ENCODE measurements at places on chromosomes 1 and 21. TPM values are rescaled to one million over a fixed set of nuclear protein-coding genes. Genes with fewer than 3 reads are reported as not detected.

Gene MNDA
- polyA plus RNA-seq = 23.3 TPM

Gene PTGFR
- 0.32 TPM for polyA plus RNA-seq

Gene NUP210L
- not detected for polyA plus RNA-seq

Gene FALEC
- polyA plus RNA-seq = 0.29 TPM

Gene PDZK1IP1
- 8.3 TPM for polyA plus RNA-seq

GRCh38 chr1:28401760-28402159 is 32.2 kb downstream of the PHACTR4 start:
- no peak for DNase-seq

GRCh38 chr1:44100183-44100868 is 18.3 kb upstream of the KLF17 start:
- DNase-seq = no peak

GRCh38 chr1:153630384-153630783 is 2.1 kb downstream of the S100A1 start:
- DNase-seq = no peak

- DNase-seq = no peak
Measured at GRCh38 chr1:209064850-209065706, 518.4 kb upstream of the CAMK1G start.

DNA sequence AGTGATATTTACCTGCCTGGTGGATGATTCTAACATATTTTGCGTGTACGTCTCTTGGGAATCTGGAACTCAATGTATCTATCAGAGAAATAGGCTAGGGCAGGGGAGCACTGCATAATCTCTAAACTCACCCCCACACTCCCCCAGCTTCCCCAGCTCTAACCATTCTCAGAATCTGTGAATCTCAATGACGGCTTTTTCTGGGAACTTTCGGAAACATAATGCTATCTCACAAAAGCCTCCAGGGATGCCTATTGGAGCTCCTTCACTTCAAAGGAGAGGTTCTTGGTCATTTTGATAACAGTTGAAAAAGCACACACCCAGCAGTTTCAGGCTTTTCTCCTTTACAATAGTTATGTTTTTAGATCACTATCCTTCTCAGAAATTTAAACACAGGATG is 113.8 kb upstream of the MAGI3 start:
- no peak for DNase-seq

GRCh38 chr1:183739082-183739481 is 65.8 kb upstream of the RGL1 start:
- DNase-seq = no peak

DNA sequence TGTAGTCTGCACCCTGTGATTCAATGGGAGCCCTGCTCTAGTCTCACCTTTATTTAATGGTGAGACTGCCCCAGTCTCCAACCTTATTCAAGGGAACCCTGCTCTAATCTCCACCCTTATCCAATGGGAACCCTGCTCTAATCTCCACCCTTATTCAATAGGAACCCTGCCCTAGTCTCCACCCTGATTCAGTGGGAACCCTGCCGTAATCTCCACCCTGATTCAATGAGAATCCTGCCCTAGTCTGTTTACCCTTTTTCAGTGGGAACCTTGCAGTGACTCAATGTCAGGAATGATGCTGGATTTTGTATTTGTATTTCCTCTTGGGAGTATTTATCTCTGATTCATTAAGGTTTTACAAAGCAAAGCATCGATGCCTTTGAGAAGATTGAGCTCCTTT is 39.5 kb downstream of the TRPM2 start:
- no peak for DNase-seq

GRCh38 chr1:50264590-50264989 is 155.9 kb downstream of the ELAVL4 start:
- DNase-seq = no peak
